DND-41 (cell line): ENCODE measurements at places on chromosomes 5 and 9.
A peak's percentile ranks its signal among the peaks of the same experiment; 100 is the strongest.

DNA sequence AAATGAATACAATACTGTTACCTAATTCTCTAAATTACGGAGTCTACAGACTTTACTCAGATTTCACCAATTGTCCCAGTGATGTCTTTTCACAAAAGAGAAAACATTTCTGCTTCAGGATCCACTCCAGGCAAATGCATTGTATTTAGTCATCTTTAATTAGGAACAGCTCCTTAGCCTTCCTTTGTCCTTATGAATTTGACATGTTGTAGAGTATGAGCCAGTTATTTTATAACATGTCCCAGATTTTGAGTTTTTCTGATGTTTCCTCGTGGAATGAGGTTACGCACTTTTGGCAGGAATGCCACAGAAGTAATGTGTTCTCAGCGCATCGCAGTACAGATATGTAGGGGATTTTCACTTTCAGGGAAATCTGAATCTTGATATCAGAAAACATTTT, 10.5 kb downstream of the HABP4 start:
- DNase-seq: no peak

GRCh38 chr9:72954431-72955125, 1.7 kb upstream of the ALDH1A1 start:
- no peak for DNase-seq

- DNase-seq: no peak
Measured at GRCh38 chr5:34563931-34564709, 92.0 kb upstream of the RAI14 start.

- no peak for DNase-seq
Measured at GRCh38 chr5:110872200-110872599, 133.4 kb downstream of the SLC25A46 start.

DNA sequence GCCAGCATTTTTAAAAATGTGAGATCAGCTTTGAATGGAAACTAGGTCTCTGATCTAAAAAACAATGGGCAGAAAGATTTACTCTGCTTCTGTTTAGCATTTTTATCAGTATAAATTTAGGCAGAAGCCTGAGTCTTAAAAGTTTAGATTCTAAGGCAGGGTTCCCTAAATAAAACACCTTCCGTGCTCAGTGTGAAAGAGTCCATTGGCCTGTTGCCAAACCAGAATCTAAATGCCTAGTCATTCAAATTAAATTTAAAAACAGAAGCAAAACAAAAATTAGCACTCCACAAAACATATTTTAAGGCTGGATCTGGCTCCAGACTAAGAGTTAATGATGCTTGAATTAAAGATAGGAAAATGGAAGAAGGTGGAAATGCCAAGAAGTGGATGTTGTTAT, 4.5 kb downstream of the TYRP1 start:
- DNase-seq: no peak

GRCh38 chr5:83973925-83974815, 253.5 kb upstream of the HAPLN1 start:
- no peak for DNase-seq

DNA sequence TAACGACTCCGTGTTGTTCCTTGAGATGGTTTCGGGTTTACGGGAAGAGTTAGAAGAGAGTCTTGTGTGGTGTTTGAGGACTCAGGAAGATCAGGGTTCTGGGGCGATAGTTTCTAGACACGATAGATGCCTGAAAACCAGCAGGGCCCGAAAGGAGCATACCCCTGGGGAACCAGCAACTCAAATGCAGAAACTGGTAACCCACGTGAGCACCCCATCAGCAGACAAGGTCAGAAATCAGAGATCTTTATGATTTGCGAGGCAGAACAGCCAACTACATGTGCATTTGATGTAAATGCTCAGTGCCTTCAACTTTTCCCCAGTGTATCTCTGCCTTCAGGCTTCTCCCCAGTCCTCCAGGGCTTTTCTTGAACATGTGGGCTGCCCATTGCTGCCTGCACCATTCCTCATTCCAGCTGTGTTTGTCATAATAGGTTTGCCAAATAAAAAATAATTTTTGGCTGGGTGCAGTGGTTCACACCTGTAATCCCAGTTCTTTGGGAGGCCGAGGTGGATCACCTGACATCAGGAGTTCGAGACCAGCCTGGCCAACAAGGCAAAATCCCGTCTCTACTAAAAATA, 75.1 kb downstream of the BASP1 start:
- DNase-seq: no peak

- DNase-seq: no peak
Measured at GRCh38 chr9:12884736-12885395, 110.0 kb downstream of the LURAP1L start.

DNA sequence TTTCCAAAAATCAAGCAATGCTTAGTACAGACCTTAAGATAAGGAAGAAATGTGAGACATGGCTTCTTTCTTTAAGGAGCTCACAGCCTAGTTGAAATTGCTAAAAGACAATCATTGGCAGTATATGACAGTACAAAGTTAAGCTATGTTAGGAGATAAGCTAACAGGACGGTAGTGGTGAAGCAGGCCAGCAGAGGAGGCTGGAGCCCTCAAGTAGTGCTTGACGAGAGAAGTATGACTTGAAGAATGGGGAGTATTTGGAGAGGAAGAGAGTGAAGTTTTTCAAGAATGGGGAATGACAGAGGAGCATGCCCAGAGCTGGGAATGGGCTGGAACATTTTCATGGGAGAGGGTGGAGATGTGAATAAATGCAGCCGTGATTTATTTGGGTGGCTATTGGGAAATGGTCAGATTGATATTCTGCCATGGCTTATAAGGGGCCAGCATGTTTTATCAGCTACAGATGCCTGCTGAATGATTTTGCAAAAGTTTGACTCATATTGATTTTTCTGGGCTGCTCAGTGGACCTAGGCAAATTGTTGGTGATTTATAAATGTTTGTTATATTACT, 43.7 kb downstream of the LURAP1L start:
- no peak for DNase-seq

DNA sequence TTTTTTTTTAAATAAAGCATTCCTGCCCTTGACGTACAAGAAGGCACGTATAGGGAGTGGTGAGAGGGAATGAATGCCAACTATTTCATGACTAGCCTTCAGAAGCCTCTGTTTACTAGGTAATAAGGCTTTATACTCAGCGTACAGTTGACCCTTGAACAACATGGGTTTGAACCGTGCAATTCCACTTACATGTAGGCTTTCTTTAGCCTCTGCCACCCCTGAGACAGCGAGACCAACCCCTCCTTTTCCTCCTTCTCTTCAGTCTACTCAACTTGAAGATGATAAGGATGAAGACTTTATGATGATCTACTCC, 22.5 kb downstream of the CDC42SE2 start:
- no peak for DNase-seq

- no peak for DNase-seq
Measured at GRCh38 chr9:88732128-88732527, 197.2 kb downstream of the NXNL2 start.

- no peak for DNase-seq
Measured at GRCh38 chr5:14134771-14135170, 8.4 kb upstream of the TRIO start.

DNA sequence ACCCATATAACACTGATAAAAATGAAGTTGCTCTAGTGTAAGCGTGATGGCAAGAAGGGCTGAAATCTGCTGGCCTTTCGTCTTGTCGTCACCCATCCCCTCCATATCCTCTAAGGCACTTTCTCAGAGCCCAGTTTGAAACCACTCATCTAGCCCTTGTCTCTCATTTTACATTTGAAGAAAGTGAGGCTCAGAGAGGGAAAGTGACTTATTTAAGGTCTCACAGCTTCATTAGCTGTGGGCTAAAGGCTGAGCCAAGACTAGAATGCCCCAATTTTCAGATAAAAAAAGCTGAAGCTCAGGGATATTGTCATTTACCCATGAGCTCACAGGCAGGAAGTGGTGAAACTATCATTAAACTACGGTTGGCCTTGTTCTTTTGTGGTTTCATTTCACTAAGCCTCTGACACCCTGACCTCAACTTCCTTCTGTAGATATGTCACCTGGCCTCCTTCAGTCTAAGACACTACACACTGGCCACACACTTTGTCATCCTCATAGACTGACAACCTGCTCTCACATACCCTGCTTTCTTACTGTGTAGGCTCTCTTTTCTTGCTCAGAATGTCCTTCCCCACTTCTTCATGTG, 176.7 kb upstream of the DMAC1 start:
- DNase-seq: peak; percentile 85

GRCh38 chr5:61965490-61965889, 340.5 kb upstream of the KIF2A start:
- DNase-seq: no peak

- DNase-seq: no peak
Measured at GRCh38 chr5:180401229-180401907, 48.2 kb upstream of the GFPT2 start.

DNA sequence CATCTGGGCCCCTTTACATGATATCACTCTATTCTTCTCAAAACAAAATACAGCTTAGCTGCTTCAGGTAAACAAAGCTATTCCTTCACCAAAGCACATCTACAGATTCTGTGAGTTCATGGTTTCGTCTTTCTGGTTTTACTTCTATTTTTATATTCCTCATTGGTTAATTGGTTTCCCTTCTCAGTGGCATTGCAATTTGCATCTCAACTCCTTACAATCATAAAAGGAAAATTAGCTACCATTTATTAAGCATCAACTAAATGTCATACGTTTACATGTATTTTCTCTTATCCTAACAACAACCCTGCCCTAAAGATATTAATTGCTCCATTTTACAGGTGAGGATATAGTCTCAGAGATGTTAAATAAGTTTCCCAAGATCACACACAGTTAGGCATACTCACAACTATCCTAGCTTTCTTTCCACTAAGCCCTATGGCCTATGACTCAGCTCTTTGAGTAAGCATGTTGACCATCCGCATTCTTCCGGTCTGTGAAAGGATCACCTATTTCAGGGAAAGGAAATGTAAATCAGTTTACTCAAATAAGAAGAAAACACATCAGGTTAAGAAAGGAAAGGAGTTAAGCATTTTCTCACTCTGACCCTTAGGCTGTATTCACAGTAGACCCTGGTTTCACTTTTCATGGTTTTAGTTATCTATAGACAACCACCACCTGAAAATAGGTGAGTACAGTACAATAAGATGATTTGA, 146.1 kb downstream of the CAAP1 start:
- no peak for DNase-seq

GRCh38 chr9:84947412-84947972, 278.0 kb downstream of the NTRK2 start:
- DNase-seq: no peak

DNA sequence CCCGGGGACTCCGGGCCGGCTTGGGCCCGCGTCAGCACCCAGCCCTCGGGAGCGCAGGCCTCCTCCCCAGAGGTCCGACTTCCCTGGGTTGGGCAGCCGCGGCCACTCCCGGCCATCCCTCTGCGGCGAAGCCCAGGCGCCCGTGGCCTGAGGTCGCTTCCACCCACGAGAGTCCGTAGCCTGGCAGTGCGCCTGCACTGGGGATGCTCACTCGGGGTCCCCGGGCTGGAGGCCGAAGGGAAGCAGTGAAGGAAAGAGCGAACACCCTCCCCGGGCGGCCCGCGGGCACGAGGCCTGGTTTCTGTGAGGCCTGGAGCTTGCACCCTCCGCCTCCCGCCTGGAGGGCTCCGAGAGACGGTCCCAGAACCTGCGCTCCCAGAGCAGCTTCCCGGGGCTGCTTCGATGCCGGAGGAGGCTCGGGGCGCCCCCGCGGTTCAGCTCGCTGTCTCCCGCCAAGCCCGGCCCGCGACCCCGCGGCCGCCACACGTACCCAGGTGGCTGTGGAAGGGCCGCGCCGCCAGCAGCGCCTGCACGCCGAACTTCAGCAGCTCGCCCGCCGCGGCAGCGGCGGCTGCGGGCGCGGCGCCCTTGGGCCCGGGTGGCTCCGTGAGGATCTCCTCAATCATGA, 607 bp downstream of the BARX1 start:
- DNase-seq: no peak

- DNase-seq: no peak
Measured at GRCh38 chr5:111072949-111073682, 1.6 kb downstream of the TSLP start.

- no peak for DNase-seq
Measured at GRCh38 chr5:122154910-122155309, 25.6 kb downstream of the ZNF474 start.

DNA sequence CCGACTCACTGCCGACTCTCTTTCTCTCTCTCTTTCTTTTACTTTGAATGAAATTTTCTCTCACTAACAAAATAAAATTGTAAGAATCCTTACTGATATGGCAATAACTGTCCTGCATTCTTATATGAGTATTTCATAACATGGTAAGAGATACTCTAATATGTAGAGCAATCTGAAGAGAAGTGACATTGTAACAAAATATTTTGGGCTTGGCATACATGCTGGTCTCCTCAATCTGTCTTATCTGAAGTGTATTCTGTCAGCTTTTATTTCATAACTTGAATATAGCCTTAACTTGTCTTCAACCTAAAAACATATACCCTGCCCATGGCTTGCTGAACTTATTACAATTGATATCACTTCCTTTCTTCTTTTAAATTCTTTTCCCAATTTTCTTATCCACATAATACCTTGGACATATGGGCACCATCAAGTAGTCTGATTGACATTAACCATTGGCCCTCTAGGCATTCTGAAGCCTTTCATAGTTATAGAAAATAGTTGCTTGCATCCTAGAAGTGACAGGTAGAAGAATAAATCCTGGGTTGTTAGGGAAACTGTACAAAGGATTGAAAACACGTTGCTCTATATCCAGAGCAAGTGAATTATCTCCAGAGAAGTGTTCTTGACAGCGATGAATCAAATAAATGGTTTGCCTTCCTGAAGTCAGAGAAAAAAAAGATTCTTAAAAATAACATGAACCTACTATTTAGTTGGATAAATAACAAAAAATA, 537.6 kb upstream of the TYRP1 start:
- no peak for DNase-seq

- DNase-seq: no peak
Measured at GRCh38 chr5:6843335-6843734, 130.1 kb downstream of the TENT4A start.

DNA sequence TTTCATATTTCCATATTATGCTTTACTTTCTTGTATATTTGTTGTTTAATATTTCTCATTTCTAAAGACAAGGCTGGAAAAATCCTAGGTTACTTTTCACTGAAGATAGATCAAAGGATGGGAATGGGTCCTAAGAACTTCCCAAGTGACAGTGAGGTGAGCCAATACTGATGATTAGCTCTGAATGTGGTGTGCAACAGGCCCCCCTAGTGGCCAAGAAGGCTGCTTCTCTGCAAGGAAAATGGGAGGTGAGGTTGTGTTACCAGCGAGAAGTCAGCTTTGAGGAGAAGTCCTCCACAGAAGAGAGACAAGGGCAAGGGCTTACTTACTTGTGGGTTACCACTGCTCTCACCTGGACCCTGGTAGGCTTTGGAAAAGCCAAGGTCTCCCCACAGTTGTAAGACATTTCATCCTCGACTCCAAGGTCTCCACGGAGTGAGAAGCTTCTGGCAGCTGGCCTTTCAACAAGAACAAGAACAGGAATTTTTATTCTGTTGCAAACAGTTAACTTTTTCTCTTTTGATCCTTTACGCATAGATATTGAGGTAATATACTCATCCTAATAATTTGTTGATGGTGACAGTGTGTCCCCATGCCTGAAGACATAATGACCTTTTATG, 69.9 kb downstream of the MAMDC2 start:
- DNase-seq: peak; percentile 30

DNA sequence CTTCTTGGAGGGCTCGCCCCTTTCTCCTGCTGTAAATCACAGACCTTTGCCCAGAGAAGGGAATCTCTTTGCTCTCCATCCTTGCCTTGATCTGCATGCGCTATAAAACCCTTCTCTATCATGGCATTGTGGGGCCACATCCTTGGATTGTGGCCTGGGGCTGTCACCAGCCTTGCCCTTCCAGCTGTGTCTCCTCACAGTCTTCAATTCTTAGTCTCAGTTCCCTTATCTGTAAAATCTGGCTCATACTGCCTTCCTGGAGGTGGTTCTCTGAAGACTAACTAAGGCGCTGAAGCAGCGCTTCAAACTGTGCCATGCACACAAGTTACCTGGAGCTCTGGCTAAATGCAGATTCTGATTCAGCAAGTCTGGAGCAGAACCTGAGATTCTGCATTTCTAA, 53.4 kb upstream of the RARS1 start:
- DNase-seq: no peak
